ENCODE measurements at places on chromosomes 16 and 17. TPM values are rescaled to one million over a fixed set of nuclear protein-coding genes. Genes with fewer than 3 reads are reported as not detected.

Gene DLG4
- 32.8 TPM for total RNA-seq

Gene ATP1B2
- total RNA-seq: 0.63 TPM

Gene PRSS36
- 6.8 TPM for total RNA-seq

Gene GCGR
- total RNA-seq: not detected

Gene TMEM98
- total RNA-seq: not detected

Gene HSD17B2
- total RNA-seq: not detected

Gene EME1
- total RNA-seq: 18.2 TPM

Gene TEDC2
- total RNA-seq: 26.3 TPM

Gene ACAP1
- 28.5 TPM for total RNA-seq

Gene C16orf54
- total RNA-seq: not detected

Gene EVI2B
- total RNA-seq: not detected

Gene CCL11
- not detected for total RNA-seq

Gene PPP1R27
- not detected for total RNA-seq

Gene CDRT15L2
- not detected for total RNA-seq

Gene CHST6
- 4.8 TPM for total RNA-seq

All from PC-9 (cell line).